Vagina (tissue), 2 donors: ENCODE measurements at places on chromosomes 2 and 18. TPM values are rescaled to one million over a fixed set of nuclear protein-coding genes. Genes with fewer than 3 reads are reported as not detected.

DNA sequence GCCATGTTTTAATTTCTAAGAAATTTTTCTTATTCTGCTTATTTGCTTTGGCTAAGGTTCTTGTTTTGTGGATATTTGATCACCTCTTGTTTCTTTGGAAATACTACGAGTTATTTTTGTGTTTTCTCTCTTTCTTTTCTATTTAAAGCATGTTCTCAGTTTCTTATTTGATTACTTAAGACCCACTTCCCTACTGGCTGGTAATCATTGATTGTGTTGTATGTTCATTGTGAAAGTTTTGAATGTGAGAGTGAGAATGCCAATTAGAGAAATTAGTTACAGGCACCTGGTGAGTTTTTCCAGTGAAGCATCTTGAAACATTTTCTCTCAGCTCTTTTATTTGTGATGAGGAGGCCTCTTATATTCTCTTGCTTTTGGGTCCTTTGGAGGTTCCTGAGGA, 226.7 kb upstream of the MC4R start:
- no peak overlapping the region for H3K27ac ChIP-seq
- no peaks in the 10 kb centered on the region for H3K4me1 ChIP-seq
- H3K36me3 ChIP-seq, result no peaks in the 10 kb centered on the region

DNA sequence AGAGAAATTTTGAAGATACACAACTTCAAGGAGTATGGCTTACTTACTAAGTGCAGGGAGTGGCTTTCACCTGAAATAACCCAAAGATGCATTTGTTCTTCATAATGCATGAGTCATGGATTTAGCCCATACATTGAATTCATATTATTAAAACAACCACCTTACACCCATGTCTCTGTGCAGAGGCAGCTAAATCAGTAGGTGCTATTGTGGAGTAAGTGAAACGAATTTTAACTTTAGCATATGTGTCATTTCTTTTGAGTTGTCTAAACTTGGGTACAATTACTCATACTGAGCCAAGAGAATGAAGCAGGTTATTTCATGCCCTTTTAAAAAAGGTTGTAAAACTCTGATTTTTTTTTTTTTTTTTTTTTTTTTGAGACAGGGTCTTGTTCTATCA, 11.0 kb upstream of the ANKRD29 start:
- peaks cover under 1% of the 10 kb centered on the region for H3K4me1 ChIP-seq
- no peak for DNase-seq
- H3K27ac ChIP-seq, result no peak overlapping the region
- no peaks in the 10 kb centered on the region for H3K36me3 ChIP-seq

GRCh38 chr2:9556121-9556743, 602 bp upstream of the ADAM17 start:
- no peaks in the 10 kb centered on the region for H3K27me3 ChIP-seq
- H3K36me3 ChIP-seq, result no peaks in the 10 kb centered on the region
- H3K27ac ChIP-seq, result peak overlapping the region; percentile 99
- peak overlapping the region; percentile 77 for H3K4me3 ChIP-seq
- DNase-seq, result no peak

- H3K4me1 ChIP-seq, result peaks cover 66% of the 10 kb centered on the region
- peak; percentile 42 for DNase-seq
- H3K36me3 ChIP-seq, result no peaks in the 10 kb centered on the region
These were observed 12.5 kb downstream of the SETBP1 start for GRCh38 chr18:44693030-44693784.

Gene PTPN2
- 32.9 TPM for total RNA-seq

Gene FER1L5
- 0.74 TPM for total RNA-seq

GRCh38 chr2:26877276-26877675, 29.3 kb downstream of the DPYSL5 start:
- no peaks in the 10 kb centered on the region for H3K36me3 ChIP-seq
- H3K27ac ChIP-seq, result no peak overlapping the region
- H3K27me3 ChIP-seq, result no peaks in the 10 kb centered on the region
- DNase-seq, result no peak
- no peak overlapping the region for H3K4me3 ChIP-seq

- no peaks in the 10 kb centered on the region for H3K27me3 ChIP-seq
- H3K27ac ChIP-seq, result no peak overlapping the region
- no peaks in the 10 kb centered on the region for H3K36me3 ChIP-seq
- DNase-seq, result peak; percentile 77
- no peaks in the 10 kb centered on the region for H3K4me1 ChIP-seq
These were observed 21.6 kb downstream of the KCNG2 start for GRCh38 chr18:79819064-79819967.

- H3K4me3 ChIP-seq, result peak overlapping the region; percentile 7
- peaks cover 32% of the 10 kb centered on the region for H3K4me1 ChIP-seq
- no peak for DNase-seq
- H3K27me3 ChIP-seq, result no peaks in the 10 kb centered on the region
- no peaks in the 10 kb centered on the region for H3K36me3 ChIP-seq
- H3K27ac ChIP-seq, result no peak overlapping the region
These were observed 118.9 kb upstream of the ARL5A start for GRCh38 chr2:151946899-151947812.

Gene CNTNAP5
- total RNA-seq, result not detected

DNA sequence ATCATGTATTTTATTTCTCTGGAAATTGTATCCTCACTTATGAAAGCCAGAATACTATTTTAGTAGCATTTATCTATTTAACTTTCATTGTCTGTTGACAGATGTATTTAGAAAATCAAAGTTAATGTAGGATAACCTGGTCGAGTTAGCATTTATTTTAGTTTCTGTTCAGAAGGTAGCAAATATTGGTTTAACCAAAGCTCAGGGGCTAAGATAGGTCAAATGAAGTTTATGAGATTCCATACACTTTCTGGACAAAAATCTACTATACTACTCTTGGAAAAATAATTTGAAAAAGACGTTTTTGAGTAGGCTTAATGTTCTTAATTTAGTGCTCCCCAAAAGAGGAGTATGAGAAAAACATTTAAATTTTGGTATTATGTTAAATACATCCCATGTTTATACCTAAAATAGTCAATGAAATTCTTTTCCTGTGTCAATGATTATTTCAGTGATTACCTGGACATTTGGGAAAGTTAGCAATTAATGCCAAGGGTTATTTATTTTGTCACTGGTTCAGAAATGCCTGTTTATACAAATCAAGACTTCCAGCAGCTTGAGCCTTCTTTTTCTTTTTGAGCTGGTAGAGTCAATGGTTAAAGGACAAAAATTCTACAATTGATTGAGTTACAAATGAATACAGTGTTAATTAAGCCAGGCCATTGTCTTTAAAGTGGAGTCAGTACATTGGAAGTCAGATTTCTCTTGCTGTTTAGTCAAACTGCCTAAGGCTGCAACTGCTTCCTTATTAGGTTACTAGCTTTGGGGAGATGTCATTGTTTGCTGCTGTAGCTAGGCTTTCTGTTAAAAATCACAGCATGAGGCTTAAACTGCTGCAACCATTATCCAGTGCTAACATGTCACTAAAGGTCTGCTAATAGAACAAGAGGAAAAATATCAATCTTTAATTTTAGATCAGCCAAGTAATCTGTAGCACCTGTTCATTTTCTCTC, 182.3 kb downstream of the CAMKMT start:
- H3K36me3 ChIP-seq, result no peaks in the 10 kb centered on the region
- no peak overlapping the region for H3K4me3 ChIP-seq
- no peak for DNase-seq
- H3K27me3 ChIP-seq, result no peaks in the 10 kb centered on the region
- no peak overlapping the region for H3K27ac ChIP-seq

DNA sequence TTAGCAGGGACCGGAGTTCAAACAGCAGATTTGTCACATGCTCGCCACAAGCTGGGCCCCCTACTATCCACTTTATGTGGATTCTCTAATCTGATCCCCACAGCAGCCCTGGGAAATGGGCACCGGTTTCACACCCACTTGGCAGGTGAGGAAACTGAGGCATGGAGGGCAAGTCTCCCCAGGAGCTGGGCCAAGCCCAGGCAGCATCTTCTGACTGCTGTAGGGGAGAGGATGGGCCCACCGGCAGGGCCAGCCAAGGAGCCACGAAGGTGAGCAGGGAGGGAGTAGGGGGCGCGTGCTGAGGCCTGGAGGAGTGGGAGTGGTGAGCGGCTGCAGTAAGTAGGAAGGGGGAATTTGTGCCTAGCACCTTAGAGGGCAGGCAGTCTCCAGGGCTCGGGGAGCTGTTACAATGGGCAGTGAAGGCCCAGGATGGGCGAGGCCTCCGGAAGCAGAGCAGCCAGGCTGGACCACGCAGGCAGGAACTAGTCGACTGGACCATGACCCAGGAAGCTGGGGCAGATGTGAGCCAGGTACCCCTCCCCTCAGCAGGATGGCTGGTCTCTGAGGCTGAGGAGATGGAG, 37.1 kb downstream of the COA5 start:
- no peaks in the 10 kb centered on the region for H3K27me3 ChIP-seq
- DNase-seq, result no peak
- no peak overlapping the region for H3K27ac ChIP-seq
- no peak overlapping the region for H3K4me3 ChIP-seq
- no peaks in the 10 kb centered on the region for H3K36me3 ChIP-seq

- H3K4me3 ChIP-seq, result peak overlapping the region; percentile 93
- DNase-seq, result no peak
- H3K4me1 ChIP-seq, result peaks cover 19% of the 10 kb centered on the region
- peak overlapping the region; percentile 82 for H3K27ac ChIP-seq
- no peaks in the 10 kb centered on the region for H3K27me3 ChIP-seq
These were observed 710 bp downstream of the LMAN2L start for GRCh38 chr2:96739076-96739632.

Gene CNGA3
- not detected for total RNA-seq

DNA sequence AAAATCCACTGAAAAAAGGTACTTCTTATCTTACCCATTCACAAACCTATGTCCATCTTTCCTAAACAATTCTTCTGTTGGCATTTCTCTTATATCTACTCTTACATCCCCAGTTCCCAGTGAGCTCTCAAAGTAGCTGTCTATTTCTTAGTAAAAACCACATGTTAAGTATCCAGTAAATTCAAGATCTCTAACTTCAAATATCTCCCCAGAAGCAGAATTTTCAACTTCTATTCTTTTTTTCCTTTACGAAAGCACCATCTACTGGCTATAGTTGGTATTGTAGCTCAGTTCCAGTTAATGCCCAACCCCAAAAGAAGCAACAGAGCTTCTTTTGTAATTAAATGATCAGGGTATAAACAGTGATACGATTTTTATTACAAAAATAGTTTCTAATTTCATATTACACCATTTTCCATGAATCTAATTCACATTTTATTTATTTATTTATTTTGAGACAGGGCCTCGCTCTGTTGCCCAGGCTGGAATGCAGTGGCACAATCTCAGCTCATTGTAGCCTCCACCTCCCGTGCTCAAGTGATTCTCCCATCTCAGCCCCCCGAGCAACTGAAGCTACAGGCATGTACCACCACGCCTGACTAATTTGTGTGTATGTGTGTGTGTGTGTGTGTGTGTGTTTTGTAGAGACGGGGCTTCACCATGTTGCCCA, 28.5 kb downstream of the HRH4 start:
- H3K27ac ChIP-seq, result no peak overlapping the region
- no peaks in the 10 kb centered on the region for H3K27me3 ChIP-seq
- H3K4me3 ChIP-seq, result no peak overlapping the region
- no peaks in the 10 kb centered on the region for H3K36me3 ChIP-seq

GRCh38 chr2:17148407-17149145, 369.7 kb downstream of the RAD51AP2 start:
- no peak overlapping the region for H3K4me3 ChIP-seq
- no peak for DNase-seq
- H3K4me1 ChIP-seq, result no peaks in the 10 kb centered on the region
- H3K36me3 ChIP-seq, result no peaks in the 10 kb centered on the region

GRCh38 chr2:219684721-219685689, 57.6 kb downstream of the SLC4A3 start:
- H3K36me3 ChIP-seq, result no peaks in the 10 kb centered on the region
- H3K4me1 ChIP-seq, result no peaks in the 10 kb centered on the region
- H3K27me3 ChIP-seq, result no peaks in the 10 kb centered on the region
- DNase-seq, result no peak
- H3K27ac ChIP-seq, result peak overlapping the region; percentile 75

GRCh38 chr2:30971231-30972025, 164.2 kb upstream of the CAPN13 start:
- DNase-seq, result no peak
- H3K4me1 ChIP-seq, result no peaks in the 10 kb centered on the region
- no peaks in the 10 kb centered on the region for H3K36me3 ChIP-seq
- H3K4me3 ChIP-seq, result no peak overlapping the region
- H3K27ac ChIP-seq, result no peak overlapping the region

Gene PIEZO2
- 5.9 TPM for total RNA-seq

DNA sequence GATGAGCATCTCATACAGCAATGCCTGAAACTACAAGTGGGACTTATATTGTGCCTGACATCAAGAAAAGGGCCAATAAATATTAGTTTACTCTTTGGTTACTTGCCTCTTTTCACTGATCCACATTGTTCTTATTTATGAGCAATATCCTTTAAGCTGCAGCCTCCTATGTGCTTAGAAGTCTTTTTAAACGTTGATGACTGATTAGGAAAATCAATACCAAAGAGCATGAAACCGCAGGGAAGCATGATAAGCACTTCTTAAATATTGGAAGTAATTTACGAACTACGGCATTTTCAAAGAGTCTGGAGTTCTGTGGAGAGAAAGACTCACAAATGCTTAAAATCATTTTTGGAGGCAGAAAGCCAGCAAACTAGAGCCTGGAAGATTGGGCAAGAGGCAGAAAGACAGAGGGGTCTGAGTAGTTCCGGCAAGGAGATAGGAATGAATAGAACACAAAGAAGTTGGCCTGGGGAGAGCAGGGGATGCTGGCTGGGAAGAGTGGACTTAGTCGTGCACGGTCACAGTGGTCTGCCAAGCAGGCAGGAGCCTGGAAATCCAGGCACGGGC, 122.6 kb upstream of the NOSTRIN start:
- H3K4me1 ChIP-seq, result no peaks in the 10 kb centered on the region
- DNase-seq, result no peak
- no peak overlapping the region for H3K4me3 ChIP-seq

Gene SERPINB12
- total RNA-seq, result 20.1 TPM

DNA sequence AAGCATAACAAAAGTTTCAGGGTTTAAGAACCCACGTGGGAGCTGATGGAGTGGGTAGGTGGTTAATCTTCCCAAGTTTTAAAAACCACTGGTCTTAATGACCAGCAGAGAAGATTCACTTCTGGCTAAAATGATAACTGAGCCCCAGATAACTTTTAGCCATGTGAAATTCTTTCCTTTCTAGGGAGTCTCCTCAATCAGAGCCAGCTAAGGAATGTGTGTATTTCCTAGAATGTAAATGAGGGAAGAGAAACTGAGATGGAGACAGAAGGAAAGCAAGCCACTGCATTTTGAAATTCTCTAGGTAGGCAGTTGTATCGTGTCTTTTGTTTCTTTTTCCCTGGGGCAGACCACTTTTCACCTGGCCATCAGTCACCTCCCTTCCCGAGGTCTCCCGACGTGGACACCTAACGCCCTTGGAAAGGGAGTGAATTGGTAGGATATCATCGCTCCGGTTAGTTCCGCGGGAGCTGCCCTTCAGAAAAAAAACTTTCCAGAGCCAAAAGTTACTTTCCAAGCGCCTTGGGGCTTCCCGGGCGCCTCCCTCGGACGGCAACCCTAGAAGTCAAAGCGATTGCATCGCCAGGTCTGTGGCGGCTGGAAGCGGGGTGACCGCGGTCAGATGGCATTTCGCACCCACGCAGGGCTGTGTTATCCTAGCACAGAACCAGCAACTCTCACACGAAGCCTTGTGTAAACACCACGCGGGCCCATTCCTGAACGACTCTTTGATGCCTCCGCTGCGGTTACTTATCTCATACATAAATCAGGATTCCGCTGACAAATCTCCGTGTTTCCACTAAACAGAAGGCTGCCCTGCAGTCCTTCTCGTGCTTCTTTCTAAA, 1.3 kb downstream of the COLEC12 start:
- DNase-seq, result no peak
- no peaks in the 10 kb centered on the region for H3K36me3 ChIP-seq
- peak overlapping the region; percentile 44 for H3K27ac ChIP-seq
- H3K27me3 ChIP-seq, result no peaks in the 10 kb centered on the region
- peaks cover 19% of the 10 kb centered on the region for H3K4me1 ChIP-seq
- H3K4me3 ChIP-seq, result peak overlapping the region; percentile 51

Gene ABCG5
- total RNA-seq, result not detected
